Astrocyte of the hippocampus (primary cell): ENCODE measurements at places on chromosomes 5 and 9.

GRCh38 chr9:71582347-71582746 is 186.0 kb downstream of the CEMIP2 start:
- no peak for DNase-seq

DNA sequence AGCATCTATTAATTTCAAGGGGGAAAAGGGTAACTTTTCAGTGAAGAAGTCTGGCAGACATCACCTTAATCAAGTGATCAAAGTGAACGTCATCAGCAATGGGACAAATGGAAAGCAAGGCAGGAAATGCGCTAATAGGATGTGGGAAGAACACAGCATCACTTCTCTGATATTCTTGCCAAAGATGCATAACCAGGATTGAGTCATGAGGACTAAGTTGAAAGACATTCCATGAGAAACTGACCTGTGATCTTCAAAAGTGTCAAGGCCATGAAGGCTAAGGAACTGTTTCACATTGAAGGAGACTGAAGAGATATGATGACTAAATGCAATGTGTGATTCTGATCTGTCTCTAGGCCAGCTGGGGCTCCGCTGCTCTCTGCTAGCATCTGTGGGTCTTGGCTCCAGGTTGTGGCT is 92.9 kb downstream of the NDFIP1 start:
- peak; percentile 75 for DNase-seq

DNA sequence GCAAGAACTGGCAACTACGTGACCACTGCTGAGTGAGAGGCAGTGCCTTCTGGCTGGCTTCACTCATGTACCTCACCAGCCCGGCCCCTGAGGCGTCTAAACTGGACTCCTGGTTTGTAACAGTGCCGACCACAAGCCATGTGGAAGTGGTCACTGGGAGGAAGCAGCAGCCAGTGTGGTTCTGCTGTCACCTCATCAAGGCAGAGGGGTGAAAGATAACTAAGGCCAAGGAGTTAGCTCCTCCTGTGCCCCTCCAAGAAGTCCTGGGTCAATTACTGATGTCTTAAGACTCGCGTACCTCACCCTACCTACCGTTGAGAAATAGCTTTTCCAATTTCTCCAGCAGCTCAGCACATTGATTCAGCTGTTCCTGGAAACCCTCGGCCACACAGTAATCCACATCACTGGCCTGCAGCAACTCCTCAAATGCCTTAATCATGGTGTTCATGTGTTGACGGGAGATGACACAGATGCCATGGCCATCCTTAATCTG is 142.9 kb downstream of the CDK5RAP2 start:
- no peak for DNase-seq

DNA sequence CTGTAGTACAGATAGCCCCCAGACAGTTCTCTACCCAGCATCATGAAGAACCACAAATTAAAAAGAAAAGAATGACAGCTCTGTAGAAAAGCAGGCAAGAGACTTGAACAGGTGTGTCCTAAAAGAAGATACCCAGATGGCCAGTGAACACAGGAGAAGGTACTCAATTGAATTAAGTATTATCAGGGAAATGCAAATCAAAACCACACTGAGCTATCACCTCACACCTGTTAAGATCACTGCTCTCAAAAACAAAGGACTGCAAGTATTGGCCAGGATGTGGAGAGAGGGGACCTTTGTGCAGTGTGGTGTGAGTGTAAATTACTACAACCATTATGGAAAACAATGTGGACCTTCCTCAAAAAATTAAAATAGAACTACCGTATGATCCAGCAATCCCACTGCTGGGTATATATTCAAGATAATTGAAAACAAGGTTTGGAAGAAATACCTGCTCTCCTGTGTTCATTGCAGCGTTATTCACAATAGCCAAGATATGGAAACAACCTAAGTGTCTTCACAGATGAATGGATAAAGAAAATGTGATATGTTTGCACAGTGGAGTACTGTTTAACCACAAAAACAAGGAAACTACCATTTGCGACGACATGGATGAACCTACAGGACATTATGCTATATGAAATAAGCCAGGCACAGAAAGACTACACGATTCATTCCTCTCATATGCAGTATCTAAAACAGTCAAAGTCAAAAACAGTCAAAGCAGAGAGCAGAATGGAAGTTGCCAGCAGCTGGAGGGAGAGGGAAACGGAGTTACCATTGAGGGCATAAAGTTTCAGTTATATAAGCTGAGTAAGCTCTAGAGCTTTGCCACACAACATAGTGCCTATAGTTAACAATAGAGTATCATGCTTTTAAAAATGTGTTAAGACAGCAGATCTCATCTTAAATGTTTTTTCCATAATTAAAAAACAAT is 102.6 kb downstream of the WNK2 start:
- DNase-seq, result no peak
